ENCODE measurements at places on chromosomes 12 and 14. TPM values are rescaled to one million over a fixed set of nuclear protein-coding genes. Genes with fewer than 3 reads are reported as not detected.
A peak's percentile ranks its signal among the peaks of the same experiment; 100 is the strongest.

Gene RBM19
- 27.4 TPM for total RNA-seq

DNA sequence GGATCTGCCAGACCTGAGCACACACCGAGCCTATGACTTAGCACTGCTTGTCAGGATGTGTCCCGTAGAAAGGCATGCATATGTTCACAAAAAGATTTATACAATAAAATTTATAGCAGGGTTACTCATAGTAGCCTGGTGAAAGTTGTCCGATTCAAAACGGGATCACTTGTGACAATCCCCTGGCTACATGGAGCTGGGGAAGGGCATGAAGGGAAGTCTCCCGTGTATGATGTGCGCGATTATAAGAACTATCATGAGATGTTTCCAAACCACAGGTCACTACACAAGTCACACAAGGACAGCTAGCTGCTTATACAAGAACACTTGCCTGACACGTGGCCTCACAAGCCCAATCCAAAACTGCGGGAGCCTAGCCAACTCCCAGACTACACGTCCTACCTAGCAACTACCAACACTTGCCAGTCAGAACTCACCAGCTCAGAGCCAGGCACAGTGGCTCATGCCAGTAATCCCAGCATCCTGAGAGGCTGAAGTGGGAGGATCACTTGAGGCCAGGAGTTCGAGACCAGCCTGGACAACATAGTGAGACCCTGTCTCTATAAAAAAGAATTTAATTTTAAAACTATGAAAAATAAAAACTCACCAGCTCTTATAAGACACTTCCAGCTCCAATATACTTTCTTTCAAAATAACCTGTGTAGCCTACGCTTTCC, 7.5 kb upstream of the CDCA4 start:
- no peak for DNase-seq

- DNase-seq = no peak
Observed at GRCh38 chr14:33534632-33535031, 416.2 kb downstream of the EGLN3 start.

- DNase-seq = no peak
Observed at GRCh38 chr12:12032260-12032791, 38.4 kb upstream of the BCL2L14 start.

- DNase-seq = no peak
Observed at GRCh38 chr12:26334621-26335124, 139.3 kb downstream of the SSPN start.

- no peak for DNase-seq
Observed at GRCh38 chr12:96401076-96401871, 1.0 kb upstream of the CDK17 start.

- no peak for DNase-seq
Observed at GRCh38 chr12:66061557-66062289, 68.8 kb downstream of the LLPH start.

- no peak for DNase-seq
Observed at GRCh38 chr12:81327425-81327824, 249.5 kb downstream of the ACSS3 start.

DNA sequence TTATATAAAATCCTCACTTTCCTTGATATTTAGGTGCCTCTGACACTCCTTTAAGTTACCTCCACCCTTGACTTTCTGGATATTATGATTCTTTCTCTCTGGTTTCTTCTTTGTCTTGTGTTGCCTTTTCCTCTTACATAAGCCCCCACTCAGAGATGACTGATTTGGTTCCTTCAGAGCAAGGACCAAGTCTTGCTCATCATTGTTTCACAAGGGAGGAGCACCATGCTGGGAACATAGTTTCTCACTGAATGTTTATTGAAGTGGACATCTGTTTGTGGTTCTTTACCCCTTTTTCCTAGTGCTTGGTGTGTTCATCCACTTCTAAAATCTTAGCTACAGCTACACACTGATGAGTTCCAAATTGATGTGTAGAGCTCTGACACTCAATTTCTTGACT, 161.3 kb upstream of the PTPRQ start:
- no peak for DNase-seq

GRCh38 chr12:70788774-70789173, 131.8 kb downstream of the PTPRR start:
- DNase-seq = no peak

Gene RASSF8
- total RNA-seq = 41.3 TPM

Gene ENDOU
- not detected for total RNA-seq

GRCh38 chr12:98559666-98560065, 33.8 kb upstream of the SLC25A3 start:
- no peak for DNase-seq

DNA sequence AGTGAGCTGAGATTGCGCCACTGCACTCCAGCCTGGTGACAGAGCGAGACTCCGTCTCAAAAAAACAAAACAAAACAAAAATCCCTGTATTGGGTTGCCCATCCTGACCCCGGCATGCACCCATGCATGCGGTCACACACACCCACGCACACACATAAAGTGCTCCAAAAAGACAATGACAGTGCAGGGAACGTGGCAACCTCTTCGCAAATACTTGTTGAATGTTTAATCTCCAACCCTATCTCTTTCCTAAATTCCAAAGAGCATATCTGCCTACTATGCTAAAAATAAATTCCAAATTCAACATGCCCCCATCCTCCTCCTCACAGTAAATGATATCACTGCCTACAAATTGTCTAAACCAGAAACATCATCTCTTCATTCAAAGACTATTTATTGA, 13.5 kb downstream of the SLC7A7 start:
- DNase-seq = no peak

DNA sequence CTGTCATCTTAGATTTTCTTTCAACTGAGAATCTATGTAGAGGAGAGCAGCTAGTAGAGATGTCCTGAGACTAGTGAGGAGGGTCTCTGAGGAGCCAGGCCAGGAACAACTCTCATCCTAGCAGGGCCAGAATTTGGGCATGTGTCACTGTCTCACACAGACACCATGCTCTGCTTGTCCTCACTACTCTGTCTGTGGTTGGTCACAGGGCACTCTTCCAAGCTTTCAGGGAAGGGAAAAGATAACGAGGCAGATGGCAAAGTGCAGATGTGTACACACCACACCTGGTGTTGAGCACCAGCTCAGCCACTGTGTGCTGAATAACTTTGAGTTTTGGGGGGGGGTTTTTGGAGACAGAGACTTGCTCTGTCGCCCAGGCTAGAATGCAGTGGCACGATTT, 2.5 kb downstream of the SSPN start:
- no peak for DNase-seq

Gene ACYP1
- 14.3 TPM for total RNA-seq

- peak; percentile 33 for DNase-seq
Observed at GRCh38 chr14:36521598-36522345, 1.7 kb upstream of the NKX2-1 start.

Gene TCL1B
- total RNA-seq = not detected

DNA sequence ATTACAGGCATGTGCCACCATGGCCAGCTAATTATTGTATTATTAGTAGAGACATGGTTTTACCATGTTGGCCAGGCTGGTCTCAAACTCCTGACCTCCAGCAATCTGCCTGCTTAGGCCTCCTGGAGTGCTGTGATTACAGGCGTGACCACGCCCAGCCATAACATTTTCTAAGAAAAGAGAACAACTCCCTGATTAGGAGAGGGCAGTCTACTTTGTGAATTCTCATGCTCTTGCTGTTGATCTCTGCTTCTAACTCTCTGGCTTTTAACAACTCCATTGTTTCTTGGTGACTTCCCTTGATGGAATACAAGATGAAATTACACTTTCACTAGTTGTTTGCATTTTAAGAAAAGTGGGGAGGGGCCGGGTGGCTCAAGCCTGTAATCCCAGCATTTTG, 33.6 kb downstream of the SSH1 start:
- no peak for DNase-seq

Gene KRT73
- not detected for total RNA-seq

DNA sequence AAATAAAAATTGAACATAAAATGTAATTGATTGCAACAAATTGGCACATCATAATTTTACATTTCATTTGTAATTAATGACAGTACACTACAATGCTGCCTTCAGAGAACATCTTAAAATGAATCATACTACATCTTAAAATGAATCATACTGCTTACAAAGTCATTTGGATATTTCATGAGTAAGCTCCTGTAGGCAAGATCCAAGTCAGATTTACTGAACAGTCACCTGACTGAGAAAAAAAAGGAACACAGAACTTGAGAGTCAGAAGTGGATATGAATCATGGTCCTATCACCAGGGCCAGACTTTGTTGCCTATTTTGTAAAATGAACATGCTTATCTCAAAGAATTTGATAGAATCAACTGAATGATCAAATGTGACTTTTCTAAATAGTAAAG, 32.7 kb upstream of the FBLN5 start:
- no peak for DNase-seq

DNA sequence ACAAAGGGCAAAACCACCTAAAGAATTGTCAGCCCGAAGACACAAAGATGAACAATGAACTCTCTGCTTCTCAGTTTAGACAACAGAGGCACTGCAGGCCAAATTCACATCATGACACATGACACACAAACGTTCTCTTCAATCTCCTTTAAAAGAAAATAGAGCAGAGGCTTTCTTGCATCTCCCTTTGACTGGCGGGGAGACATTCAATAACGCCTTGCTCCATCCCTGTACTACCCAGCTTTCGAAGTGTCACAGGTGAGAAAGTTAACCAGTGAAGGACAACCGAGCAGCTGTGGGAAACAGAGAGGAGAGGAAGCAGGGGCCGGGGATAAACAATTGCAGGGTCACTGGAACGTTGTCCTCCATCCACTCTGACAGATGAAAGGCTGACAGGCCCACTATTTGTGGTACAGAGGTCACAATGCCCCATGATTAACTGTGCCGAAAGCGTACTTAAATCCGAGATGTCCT, 130.8 kb downstream of the PHLDA1 start:
- DNase-seq = no peak

Gene HSPB8
- 0.32 TPM for total RNA-seq

DNA sequence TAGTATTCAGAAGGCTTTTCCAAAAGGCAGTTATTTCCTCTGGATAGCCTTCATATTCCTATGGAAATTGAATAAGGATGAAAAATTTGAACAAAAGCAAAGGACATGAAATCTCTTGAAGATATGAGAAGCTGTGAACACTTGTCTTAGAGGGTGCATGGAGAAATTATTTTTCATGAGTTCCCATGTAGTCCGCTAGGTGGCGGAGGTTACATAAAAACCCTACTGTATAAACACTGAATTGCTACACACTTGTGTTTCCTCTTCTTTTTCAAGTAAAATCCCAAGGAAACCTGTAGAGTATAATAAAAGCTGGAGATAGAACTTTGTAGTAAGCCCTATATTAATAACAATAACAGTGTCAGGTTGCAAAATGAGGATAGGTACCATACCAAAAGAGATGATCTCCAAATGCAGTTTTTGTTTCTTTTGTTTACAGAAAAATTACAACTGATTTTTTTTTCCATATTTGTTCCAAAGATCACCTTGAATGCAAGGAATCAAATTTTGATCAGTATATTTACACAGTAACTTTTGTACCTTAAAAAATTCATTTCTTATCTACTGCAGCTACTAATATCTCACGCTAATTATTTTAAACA, 37.8 kb upstream of the OR4E1 start:
- no peak for DNase-seq

GRCh38 chr12:27285403-27285802, 41.3 kb downstream of the STK38L start:
- DNase-seq = no peak

Measured in glutamatergic neuron (in vitro differentiated cells).